Stimulated activated naive B cell treated with anti-CD40 and anti-IgM and Interleukin-4, amounts not matched to agents 10 μg/mL and 1 μg/mL and 100 μg/mL, for 72 hours (primary cell): ENCODE measurements at places on chromosomes 7 and 10.

- H3K36me3 ChIP-seq, result peaks cover 3% of the 10 kb centered on the region
- H3K27me3 ChIP-seq, result no peaks in the 10 kb centered on the region
- no peaks in the 10 kb centered on the region for H3K4me1 ChIP-seq
These were observed 136.1 kb upstream of the CDK6 start for GRCh38 chr7:92972441-92972840.

DNA sequence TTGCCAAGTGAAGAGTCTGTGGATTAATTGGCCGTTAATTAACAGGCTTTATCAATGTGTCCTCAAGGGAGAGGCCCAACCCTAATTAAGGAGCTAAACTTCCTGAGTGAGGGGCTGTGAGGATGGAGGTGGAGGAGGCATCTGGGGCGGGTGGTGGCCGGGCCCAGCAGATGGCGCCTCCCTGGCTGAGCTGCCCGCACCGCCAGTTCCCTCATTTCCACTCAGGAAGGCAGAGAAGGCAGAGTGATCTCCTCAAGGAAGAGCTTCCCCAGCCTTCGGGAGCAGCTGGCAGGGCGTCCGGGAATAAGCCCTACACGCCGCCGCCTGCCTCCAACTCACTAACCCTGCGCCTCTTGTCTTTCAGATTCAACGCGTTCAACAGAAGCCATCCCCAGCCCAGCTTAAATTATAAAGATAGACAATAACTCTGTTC is 112.2 kb downstream of the CYTH3 start:
- peak overlapping the region; percentile 25 for H3K27ac ChIP-seq
- no peak for DNase-seq
- no peaks in the 10 kb centered on the region for H3K27me3 ChIP-seq
- H3K36me3 ChIP-seq, result peaks cover 55% of the 10 kb centered on the region

GRCh38 chr7:103793614-103794013 is 195.8 kb downstream of the RELN start:
- no peak overlapping the region for H3K4me3 ChIP-seq
- no peaks in the 10 kb centered on the region for H3K4me1 ChIP-seq
- no peak overlapping the region for H3K27ac ChIP-seq
- H3K36me3 ChIP-seq, result no peaks in the 10 kb centered on the region

GRCh38 chr7:101567230-101567629 is 61.9 kb downstream of the MYL10 start:
- H3K27me3 ChIP-seq, result peaks cover 29% of the 10 kb centered on the region
- no peak overlapping the region for H3K4me3 ChIP-seq
- H3K4me1 ChIP-seq, result no peaks in the 10 kb centered on the region
- H3K27ac ChIP-seq, result no peak overlapping the region
- DNase-seq, result no peak
- no peaks in the 10 kb centered on the region for H3K36me3 ChIP-seq

- H3K27ac ChIP-seq, result no peak overlapping the region
- H3K27me3 ChIP-seq, result no peaks in the 10 kb centered on the region
- no peaks in the 10 kb centered on the region for H3K4me1 ChIP-seq
- H3K36me3 ChIP-seq, result no peaks in the 10 kb centered on the region
These were observed 906.8 kb downstream of the CNTNAP2 start for GRCh38 chr7:147023440-147023839.

GRCh38 chr10:396107-396506 is 260.9 kb downstream of the ZMYND11 start:
- peaks cover 2% of the 10 kb centered on the region for H3K4me1 ChIP-seq
- H3K27me3 ChIP-seq, result peaks cover 8% of the 10 kb centered on the region
- H3K36me3 ChIP-seq, result no peaks in the 10 kb centered on the region
- H3K4me3 ChIP-seq, result no peak overlapping the region

- DNase-seq, result no peak
- H3K36me3 ChIP-seq, result no peaks in the 10 kb centered on the region
- no peaks in the 10 kb centered on the region for H3K4me1 ChIP-seq
- H3K4me3 ChIP-seq, result no peak overlapping the region
- no peak overlapping the region for H3K27ac ChIP-seq
- H3K27me3 ChIP-seq, result no peaks in the 10 kb centered on the region
These were observed 305.1 kb upstream of the IMMP2L start for GRCh38 chr7:111867348-111867931.
